Stimulated activated CD8-positive, alpha-beta memory T cell treated with anti-CD3 and anti-CD28 coated beads, Interleukin-15, amount 100 ng/mL, for 48 hours (primary cell): ENCODE measurements at places on chromosomes 12 and 14.

DNA sequence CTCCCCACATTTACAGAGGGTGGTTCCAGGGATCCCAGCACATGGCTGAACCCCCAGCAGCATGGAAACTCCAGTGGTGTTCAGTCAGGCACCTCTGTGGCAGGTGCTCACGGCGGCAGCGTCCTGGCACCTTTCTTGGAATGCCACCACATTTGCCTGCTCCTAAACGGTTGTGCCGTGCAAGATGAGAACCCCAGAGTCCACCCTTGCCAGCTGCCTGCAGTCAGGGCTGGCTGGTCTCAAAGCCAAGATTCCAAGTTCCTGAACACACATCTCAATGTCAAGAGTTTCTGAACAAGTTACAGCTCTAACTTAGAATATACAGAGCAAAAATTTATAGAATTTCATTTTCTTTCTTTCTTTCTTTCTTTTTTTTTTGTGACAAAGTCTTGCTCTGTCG is 38.7 kb downstream of the DDX51 start:
- no peak for DNase-seq

- no peak for DNase-seq
Measured at GRCh38 chr12:113165521-113166450, 16.3 kb downstream of the CFAP73 start.

DNA sequence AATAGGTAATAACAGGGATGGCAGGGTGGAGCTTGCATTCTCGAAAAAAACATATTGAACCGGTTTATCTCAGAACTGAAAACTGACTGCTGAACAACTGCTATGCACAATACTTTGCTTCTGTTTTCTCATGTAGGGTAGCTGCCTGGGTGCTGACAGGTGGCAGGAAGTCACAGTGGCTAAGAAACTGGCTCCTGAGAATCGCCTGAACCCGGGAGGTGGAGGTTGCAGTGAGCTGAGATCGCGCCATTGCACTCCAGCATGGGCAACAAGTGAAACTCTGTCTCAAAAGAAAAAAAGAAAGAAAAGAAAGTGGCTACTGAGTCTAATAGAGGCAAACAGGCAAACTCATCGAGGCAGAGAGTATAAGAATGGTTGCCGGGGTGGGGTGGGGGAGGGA is 113.1 kb downstream of the CCDC60 start:
- DNase-seq, result no peak

DNA sequence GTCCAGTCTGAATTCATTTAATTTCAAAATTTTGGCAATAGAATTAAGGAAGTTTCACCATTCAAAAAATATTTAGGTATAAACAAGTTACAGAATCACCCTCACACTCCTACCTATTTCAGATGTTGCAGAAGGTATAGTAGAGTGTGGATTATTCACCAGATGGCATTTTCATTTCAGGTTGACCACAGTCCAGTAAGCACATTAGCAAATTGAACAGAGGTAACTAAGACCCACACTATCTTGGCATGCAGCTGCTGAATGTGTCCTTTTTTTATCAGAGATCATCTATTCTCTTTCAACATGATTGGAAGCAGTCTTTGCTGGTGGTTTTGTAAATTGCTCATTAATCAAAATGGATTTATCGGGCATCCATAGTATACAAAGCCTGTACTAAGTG is 151.8 kb upstream of the GARIN6 start:
- DNase-seq, result no peak

GRCh38 chr14:102691763-102692162 is 85.5 kb upstream of the TRAF3 start:
- DNase-seq, result no peak

DNA sequence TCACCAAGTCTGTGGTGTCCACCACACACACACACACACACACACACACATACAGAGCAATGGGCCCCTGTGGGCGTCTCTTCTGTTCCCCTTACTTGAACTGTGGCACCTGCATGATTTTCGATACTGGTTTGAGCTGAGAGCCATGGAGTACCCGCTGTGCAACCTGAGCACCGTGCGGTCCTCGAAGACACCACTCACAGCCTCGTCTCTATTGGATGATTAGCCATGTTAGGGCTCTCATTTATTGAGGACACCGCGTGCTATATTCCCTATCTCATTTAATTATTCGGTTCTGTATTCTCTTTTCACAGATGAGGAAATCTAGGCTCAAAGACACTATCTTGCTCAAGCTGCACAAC is 623 bp upstream of the C14orf132 start:
- no peak for DNase-seq

DNA sequence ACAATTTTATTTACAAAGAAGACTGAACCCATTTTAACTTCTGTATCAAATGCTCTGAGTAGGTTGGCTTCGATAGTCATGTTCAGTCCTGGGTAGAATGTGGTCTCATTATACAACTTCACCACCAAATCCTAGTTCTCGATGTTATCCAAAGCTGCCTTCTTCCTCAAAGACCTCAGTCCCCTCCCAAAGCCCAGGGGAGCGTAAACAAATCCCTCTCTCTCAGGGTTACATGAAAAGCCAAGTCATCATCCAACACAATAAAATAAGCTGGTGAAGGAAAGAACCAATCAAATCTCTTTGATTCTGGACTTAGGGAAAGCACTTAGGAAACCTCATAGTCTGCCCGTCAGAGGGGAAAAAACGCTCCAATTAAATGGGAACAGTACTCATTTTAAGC is 9.1 kb downstream of the PTCSC3 start:
- no peak for DNase-seq

DNA sequence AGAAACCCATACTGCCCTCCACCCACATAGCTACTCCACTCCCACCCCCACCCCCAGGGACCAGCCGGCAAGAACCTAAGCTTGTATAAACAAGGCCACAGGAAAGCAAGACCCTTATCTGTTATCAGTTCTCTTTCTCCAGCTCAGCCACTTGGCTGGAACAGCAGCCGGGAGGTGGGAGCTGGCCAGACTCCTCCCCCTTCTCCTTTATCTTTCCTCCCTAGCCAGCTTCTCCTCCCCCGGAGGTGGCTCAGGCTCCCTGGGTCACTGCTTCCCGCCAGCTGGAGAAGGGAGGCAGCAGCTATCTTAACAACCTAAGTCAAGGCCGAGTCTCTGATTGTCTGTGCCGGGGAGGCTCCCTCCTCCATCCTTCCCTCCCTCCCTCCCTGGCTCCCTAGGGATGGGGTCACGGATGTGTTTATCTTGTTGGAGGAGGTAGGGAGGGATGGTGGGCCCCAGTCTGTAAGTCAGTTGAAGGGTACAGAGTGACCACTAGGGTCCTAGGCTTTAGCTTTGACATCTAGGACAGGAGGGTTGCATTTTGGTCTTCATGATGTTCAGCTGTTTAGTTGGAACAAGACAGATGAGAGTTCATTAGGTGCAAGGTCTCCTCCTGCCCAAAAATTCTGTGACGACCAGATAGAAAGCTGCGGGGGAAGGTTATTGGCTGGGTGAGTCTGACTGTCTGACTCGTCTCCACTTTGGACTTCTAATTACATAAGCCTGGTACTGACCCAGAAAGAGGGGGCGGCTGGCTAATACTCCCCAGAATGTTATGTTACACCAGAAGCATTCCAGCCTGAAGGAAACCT is 29.7 kb downstream of the ZFP36L1 start:
- no peak for DNase-seq

- no peak for DNase-seq
Measured at GRCh38 chr14:99231850-99232713, 39.9 kb downstream of the BCL11B start.

DNA sequence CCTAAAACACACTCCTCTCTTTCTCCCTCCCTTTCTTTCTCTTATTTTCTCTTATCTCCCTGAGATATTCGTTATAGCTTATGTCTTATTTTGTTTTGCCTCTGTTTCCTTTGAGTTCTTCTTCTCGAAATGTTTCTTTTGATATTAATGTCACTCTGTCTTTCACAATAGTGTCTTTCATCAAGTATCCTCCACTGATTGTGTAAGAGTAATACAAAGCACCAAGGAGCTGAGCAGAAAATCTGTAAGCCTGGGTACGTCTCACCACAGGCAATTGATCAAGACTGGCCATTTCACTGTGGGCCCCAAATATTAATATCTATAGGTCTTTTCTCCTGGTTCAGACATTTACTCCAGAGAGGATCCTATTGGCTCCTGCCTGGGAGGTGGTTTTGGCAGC is 4.8 kb upstream of the LYZ start:
- DNase-seq, result no peak

GRCh38 chr12:29012673-29013072 is 136.4 kb upstream of the FAR2 start:
- no peak for DNase-seq

DNA sequence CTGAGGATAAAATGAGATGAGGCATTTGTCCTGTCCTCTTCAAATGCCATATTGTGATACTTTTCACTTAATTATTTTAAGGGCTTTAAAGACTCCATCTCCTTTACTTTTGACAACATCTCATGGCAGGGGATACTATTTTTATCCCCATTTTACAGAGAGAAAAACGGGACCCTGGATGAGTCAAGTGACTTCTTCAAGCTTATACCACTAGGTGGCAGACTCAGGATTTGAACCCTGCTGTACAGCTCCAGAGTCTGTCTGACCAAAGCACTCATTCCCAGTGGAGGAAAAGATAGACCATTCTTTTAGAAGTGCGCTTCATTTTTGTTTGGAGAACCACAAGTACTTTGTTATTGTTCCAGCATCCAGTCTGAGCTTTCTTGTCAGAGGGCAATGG is 1.7 kb upstream of the SMOC1 start:
- DNase-seq, result no peak

- no peak for DNase-seq
Measured at GRCh38 chr14:33848706-33849454, 102.0 kb downstream of the EGLN3 start.

GRCh38 chr12:93426412-93426805 is 15.3 kb downstream of the UBE2N start:
- DNase-seq, result no peak

GRCh38 chr12:65446901-65447300 is 168.4 kb downstream of the MSRB3 start:
- DNase-seq, result no peak

- no peak for DNase-seq
Measured at GRCh38 chr12:113469224-113469948, 2.3 kb downstream of the LHX5 start.

GRCh38 chr14:101071493-101071906 is 168.0 kb upstream of the RTL1 start:
- DNase-seq, result no peak

GRCh38 chr12:22658214-22658613 is 33.2 kb downstream of the ETNK1 start:
- DNase-seq, result peak; percentile 3

DNA sequence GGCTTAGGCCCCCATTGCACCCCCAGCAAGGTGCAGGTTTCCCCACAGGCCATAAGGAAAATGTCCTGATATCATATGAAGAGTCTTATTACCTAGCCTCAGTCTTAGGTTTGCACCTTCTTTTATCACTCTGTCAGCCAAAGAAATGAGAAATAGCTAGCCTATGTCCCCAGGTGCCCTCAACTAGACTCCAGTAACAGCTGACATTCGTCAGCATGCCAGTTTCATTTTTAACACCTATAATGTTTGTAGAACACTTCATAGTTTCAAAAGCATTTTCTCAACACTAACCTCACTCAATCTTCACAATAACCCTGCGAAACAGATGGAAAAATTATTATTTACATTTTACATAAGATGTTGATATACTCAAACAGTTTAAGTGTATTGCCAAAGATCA is 24.0 kb upstream of the OR10P1 start:
- DNase-seq, result no peak

DNA sequence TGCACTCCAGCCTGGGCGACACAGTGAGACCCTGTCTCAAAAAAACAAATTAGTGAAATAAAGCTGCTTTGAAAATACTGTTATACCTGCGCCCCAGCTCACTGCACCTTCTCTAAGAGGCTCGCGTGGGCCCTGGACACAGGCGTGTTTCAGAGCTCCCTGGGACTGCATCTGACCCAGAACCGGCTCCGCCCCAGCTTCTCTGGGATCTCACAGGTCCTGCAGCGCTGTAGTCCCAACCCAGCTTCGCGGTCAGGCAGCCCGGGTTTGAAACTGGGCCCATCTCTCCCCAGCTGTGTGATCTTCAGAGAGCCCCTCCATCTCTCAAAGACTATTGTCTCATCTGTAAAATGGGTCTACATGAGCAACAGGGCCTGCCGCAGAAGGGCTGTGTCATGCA is 7.5 kb downstream of the RIMBP2 start:
- DNase-seq, result no peak

DNA sequence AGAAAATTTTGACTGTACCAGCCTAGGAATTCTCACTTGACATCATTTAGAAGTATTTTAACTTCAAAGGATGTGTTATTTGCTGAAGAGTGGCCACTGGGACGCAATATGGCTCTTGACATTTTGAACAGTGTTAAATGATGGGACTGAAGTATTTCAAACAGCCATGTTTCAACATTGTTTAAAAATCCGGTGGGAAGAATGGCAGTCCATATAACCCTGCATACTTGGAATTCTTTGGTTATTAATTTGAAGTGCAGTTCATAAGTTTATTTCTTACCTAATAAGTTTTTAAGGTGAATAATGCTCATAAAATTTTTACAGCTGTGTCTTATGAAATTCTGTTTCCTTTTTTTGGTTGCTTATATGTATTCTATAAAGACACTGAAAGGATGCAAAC is 8.3 kb downstream of the TMTC2 start:
- DNase-seq, result no peak

GRCh38 chr12:60689137-60689536 is 1093.3 kb downstream of the SLC16A7 start:
- DNase-seq, result no peak

DNA sequence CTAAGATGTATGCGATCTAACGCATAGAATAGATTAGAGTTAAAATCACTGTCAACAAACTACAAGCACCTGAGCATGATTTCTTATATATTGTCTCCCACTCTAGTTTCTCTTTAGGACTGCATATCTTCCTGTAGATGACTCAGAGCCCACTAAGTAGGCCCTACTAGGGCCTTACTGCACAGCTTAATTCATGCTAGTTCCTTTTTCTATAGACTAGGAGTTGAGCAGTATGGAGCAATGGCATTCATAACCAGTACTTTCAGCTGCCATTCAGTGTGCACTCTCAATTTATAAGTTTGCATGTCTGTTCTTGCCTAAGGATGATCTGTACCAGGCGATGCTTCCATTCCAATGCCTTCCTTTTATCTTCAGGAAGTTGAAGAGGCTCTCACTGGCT is 103.5 kb downstream of the METTL25 start:
- no peak for DNase-seq

GRCh38 chr14:55976219-55976618 is 142.0 kb upstream of the PELI2 start:
- no peak for DNase-seq

- DNase-seq, result no peak
Measured at GRCh38 chr14:54877015-54877702, 25.5 kb downstream of the GCH1 start.

GRCh38 chr14:59228421-59228820 is 40.0 kb downstream of the DAAM1 start:
- no peak for DNase-seq

DNA sequence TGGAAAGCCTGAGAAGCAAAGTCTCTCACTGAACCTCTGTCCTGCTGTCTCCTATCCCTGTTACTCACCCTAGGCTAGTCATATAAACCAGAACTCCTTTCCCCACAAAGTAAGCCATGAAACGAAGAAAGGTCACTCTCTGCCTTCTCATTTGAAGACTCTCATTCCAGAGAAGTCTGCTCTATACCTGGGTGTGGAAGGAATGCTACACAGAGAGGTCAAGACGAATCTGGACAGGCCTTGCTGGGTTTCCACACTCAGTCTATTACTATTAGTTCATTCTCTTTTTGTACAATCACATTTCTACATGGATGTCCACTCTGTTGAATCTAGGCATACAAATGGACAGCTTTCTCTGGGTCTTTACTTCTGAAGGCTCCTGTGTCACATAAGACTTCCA is 2.4 kb upstream of the AEBP2 start:
- DNase-seq, result no peak
